Effector CD8-positive, alpha-beta T cell (primary cell): ENCODE measurements at places on chromosomes 2 and 18.

GRCh38 chr2:218582076-218582475 lies 13.4 kb downstream of the CNOT9 start:
- no peak for DNase-seq

DNA sequence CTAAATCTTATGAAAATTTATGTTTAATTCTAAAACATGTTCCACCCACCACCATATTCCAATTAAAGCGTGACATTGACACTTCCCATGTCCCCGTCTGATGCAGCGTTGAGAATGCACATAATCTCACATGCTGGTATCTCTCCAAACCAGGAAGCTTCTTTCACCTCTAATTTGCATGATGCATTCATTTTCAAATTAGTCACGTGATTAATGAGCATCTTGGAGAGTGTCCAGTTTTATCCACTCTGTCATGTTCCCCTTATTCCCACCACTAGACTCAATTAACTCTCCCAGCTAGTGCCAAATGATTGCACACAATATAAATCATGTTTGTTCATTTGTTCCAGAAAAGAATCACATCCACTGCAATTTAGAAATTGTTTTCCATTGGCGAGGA lies 105.8 kb downstream of the RIT2 start:
- no peak for DNase-seq

DNA sequence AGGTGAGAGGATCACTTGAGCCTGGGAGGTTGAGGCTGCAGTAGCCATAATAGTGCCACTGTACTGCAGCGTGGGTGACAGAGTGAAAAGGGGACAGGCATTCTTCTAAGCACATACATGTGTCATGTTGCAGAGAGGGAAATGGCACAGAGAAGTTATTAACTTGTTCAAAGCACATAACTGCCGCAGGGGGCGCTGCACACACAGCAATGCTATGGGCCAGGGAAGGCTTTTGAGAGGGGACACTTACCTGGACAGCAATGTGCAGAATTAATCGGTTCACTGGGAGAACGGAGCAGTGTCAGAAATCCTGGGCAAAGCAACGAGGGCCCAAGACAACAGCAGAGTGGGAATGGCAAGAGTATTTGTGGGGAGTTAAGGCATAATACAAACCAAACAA lies 2.4 kb downstream of the SCYGR8 start:
- no peak for DNase-seq

- DNase-seq: no peak
Measured at GRCh38 chr18:60755134-60755533, 382.6 kb upstream of the MC4R start.

DNA sequence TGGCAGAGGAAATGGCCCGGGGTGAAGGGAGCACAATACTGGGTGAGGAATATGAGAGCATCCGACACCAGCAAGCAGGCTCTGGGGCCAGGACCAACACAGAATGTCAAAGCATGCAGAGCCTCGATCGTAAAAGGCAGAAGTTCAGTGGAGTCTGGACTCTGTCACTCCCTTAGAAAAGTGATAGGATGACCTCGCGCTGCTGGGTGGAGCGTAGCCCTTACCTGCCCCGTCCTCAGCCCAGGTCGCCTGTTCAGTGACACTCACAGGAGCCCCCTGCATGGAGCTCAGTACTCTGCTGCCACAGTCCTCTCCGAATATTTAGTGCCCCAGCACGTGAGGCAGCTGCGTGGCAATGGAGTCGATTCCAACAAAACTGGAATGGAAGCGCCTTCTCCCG lies 236.7 kb upstream of the MYT1L start:
- no peak for DNase-seq

- no peak for DNase-seq
Measured at GRCh38 chr18:43846299-43846698, 569.0 kb upstream of the SYT4 start.

GRCh38 chr18:76972846-76973519 lies 150.6 kb downstream of the ZNF236 start:
- DNase-seq: no peak

- DNase-seq: no peak
Measured at GRCh38 chr2:218622606-218623365, 15.1 kb downstream of the PLCD4 start.
